ENCODE measurements at places on chromosomes 5 and 9. TPM values are rescaled to one million over a fixed set of nuclear protein-coding genes. Genes with fewer than 3 reads are reported as not detected.

Gene ADAMTS13
- total RNA-seq, result 2.0 TPM

Gene LHX3
- not detected for total RNA-seq

Gene BHMT2
- total RNA-seq, result 0.41 TPM

Gene SLC34A3
- total RNA-seq, result not detected

Gene SLC31A1
- 7.3 TPM for total RNA-seq

Gene FOXE1
- total RNA-seq, result not detected

Gene GOLM1
- total RNA-seq, result 88.9 TPM

Gene MEGF10
- 33.0 TPM for total RNA-seq

Gene TMOD1
- total RNA-seq, result 20.0 TPM

Gene FOXD4L3
- not detected for total RNA-seq

Gene BARHL1
- total RNA-seq, result not detected
